Fibroblast of pulmonary artery (primary cell): ENCODE measurements at places on chromosomes 12 and 14.

DNA sequence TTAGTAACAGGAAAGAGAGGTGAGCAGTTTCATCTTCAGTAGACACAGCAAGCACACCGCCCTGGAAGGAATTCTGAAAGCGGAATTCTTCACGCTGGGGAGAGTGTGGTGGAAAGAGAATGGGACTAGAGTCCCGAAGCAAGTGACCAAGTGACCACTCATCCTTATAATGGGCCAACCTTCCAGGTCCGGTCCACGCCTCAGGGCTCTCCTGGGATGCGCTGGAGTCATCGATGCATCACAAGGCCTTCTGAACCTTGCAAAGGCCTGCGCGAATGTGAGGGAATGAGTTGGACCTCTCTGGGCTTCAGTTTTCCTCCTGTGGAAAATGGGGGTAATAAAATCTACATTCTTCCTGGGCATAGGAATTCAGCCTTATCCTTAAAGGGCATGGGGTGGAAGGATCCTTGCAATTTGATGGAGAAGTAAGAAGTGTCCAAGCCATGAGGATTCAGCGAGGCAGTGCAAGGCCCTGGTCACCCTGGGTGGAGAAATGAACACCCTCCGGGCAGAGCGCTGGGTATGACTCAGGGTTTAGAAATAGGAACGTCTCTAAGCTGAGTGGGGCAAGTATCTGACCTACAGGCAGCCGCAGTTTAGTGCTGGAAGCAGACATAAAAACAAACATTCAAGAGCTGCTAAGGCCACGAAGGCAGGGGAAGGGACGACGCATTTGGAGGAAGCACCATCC is 97.7 kb downstream of the SETD3 start:
- no peak for DNase-seq

DNA sequence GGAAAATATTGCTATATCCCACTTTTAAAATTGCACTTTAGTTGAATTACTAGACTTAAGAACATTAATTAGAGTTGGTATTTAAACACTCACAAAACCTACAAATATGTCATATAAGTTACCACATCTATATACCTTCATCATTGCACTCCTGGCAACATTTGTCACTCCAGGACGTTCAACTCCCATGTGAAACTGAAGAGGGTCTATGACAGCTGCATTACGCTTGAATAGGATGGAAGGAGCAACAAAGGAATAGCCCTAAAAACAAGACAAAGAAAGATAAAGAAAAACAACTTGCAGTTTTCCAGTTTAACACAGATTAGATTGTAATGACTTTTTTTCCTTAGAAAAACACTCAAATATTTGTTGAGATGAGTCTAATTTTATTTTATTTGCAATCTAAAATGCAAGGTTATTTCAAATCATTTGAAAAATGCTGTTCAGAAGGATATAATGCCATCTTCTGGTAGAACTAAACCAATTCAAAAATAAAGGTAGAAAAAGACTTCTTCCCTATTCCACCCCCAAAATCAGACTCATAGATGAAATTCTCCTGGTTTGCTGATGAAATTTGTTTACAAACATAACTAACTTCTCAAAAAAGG is 84.3 kb upstream of the TTC7B start:
- DNase-seq: peak; percentile 17

DNA sequence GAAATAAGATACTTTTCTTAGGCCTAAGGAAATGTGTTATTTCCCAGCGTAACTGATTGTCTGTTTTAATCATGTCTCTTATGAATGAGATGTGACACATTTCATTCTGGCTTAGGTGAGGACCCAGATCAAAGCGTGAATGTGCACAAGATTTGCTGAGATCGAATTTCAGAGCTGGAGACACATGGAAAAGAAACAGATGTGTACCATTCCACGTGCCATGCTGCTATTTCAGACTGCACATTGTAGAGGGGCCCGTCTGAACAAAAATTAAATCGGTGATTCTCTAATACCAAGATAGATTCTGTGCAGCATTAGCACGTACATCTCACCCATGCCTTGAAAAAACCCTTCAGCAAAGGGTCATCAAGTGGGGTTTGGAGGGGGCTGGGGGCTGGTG is 290.4 kb downstream of the AACS start:
- no peak for DNase-seq

- DNase-seq: no peak
These were observed 341.3 kb downstream of the SLC16A7 start for GRCh38 chr12:59937148-59937547.

GRCh38 chr12:118870551-118870950 is 110.8 kb upstream of the SRRM4 start:
- no peak for DNase-seq
